ENCODE measurements at places on chromosomes 13 and 19.

DNA sequence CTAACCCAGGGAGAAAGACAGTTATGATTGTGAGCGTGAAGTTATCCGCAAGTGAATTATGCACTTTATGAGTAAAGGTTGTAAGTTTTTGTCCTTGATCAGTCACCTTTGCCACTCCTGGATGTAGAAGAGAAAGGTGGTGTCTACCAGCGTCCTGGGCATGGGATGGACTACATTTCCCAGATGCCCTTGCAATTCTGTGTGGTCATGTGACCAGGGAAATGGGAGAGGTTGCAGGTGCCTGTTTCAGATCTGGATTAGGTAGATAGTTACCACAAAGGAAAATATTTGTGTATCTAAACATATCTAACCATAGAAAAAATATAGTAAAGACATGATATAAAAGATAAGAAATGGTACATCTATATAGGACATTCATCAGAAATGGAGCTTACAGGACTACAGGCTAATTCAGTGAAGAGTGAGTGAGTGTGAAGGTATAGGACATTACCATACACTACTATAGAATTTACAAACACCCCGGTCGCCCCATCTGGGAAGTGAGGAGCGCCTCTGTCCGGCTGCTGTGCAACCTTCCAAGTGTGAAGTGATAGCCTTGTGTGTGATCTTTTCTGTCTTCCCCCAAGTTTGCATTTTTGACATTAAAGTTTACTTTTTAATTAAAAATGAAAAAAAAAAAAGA lies 51.6 kb upstream of the CACNA1A start:
- H3K27ac ChIP-seq, result no peak overlapping the region
- no peaks in the 10 kb centered on the region for H3K36me3 ChIP-seq
- no peak for DNase-seq
- H3K4me1 ChIP-seq, result no peaks in the 10 kb centered on the region
- H3K4me3 ChIP-seq, result no peak overlapping the region

DNA sequence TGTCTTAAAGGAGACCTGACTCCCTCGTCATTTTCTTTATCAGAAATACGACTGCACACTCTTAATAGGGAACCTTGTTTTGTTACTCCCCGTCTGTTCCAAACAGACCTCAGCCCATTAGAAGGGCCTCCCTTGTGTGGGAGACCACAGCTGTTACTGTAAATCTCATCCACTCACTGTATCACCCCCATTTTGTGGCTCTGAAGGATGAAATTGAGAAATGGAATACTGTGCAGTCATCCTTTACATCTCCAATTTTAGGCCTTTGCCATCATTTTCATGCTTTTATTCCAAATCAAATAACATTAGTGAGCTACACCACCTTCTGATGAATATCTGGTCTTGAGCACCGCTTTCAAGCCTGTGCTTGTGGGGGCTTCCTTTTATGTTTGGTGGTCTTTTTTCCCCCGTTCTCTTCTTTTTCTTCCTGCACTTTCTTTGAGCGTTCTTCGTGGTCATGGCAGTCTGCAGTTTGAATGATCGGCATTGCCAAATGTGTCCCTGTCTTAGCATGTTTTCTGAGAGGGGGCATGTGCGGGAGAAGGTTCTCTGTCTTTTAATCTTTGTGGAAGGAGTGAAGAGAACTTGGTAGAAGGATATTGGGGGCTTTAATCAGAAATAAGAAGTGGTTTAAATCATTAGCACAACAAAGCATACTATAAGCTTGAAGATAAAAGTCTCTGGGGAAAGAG lies 65.8 kb downstream of the GGACT start:
- no peak overlapping the region for H3K4me3 ChIP-seq
- DNase-seq, result no peak
- H3K27ac ChIP-seq, result no peak overlapping the region

DNA sequence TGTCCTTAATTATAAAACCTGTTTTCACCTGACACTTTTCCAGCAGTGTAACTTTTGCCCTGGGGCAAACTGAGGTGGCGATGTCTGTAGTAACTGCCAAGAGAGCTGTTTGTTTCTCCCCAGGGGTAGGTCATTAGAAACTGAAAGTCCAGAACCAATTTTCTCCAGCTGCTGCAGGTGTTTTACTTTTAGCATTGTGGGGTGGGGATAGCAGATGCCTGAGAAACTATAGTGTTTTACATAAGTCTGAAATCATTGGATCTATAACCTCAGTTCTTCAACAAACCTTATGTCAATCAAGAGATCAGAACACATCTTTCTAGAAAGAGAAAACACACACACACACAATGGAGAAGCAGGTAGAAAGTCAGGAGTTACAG lies 92.7 kb downstream of the LHFPL6 start:
- no peak overlapping the region for H3K27ac ChIP-seq
- H3K4me1 ChIP-seq, result no peaks in the 10 kb centered on the region
- no peaks in the 10 kb centered on the region for H3K27me3 ChIP-seq
- no peak for DNase-seq

- no peaks in the 10 kb centered on the region for H3K27me3 ChIP-seq
- no peaks in the 10 kb centered on the region for H3K36me3 ChIP-seq
- DNase-seq, result no peak
- H3K27ac ChIP-seq, result no peak within 1 kb of the TSS
- H3K4me3 ChIP-seq, result no peak within 1 kb of the TSS
These were observed at the start of gene OR7G3 for GRCh38 chr19:9126900-9127405. Gene OR7G3 (minus strand): TSS chr19:9126950. CDS start chr19:9126950, 0 bp downstream.
